ENCODE measurements at places on chromosomes 7 and 10.

DNA sequence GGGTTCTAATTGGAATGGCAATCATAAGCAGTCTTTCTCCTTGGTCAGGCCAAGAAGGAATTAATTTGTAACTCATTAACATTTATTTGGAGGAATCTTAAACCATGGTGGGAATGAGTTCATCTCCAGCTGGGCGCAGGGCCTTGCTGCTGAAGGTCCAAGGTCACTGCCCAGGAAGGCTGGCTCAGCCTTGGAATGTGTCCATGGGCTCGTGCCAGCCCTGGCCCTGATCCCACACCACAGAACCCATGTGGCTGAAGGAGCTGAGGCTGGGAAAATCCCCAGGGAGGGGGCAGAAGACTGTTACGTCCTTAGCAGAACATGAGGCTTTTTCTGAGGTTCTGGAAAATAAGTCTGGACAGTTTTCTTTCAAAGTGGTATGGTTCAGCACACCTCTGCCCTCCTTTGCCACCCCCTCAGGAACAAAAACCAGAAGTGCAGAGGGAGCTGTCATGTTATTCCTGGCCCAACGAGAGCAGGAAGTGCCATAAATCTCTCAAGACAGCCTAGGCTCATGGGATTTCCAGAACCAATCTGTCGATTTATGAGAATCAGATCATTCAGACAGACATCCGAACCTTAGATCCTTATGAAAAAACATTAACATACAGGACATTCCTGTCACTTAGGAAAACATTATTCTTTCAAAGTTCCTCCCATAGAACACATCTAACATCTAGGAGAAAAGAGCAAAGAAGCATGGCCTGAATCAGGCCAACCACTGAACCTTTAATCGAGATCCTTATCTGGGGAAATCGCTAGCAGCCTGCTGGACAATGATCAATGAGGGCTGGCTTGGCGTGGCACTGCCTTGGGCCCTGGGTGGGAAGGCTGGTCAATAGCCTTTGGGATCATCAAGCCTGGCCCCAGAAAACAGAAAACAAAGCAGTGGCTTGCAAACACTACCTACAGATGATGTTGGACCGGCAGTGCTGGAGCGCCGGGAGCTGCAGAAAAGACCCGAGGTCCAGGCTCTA, 134.3 kb downstream of the TAX1BP1 start:
- no peak for ATAC-seq

- no peak for ATAC-seq
These were observed 226.1 kb downstream of the PTEN start for GRCh38 chr10:88089498-88089897.

GRCh38 chr10:92284112-92284704, 6.7 kb downstream of the CPEB3 start:
- no peak for ATAC-seq

DNA sequence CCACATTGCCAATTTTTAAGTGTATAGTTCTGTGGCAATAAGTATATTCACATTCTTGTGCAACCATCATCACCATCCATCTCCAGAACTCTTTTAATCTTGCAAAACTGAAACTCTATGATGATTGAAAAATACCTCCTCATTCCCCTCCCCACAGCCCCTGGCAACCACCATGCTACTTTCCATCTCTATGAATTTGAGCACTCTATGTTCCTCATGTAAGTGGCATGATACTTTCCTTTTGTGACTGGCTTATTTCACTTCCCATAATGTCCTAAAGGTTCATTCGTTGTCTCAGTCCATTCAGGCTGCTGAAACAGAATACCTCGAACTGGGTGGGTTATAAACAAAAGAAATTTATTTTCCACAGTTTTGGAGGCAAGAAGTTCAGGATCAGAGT, 23.4 kb upstream of the EGR2 start:
- ATAC-seq: no peak

GRCh38 chr7:96320442-96320841, 1.5 kb downstream of the SLC25A13 start:
- no peak for ATAC-seq

DNA sequence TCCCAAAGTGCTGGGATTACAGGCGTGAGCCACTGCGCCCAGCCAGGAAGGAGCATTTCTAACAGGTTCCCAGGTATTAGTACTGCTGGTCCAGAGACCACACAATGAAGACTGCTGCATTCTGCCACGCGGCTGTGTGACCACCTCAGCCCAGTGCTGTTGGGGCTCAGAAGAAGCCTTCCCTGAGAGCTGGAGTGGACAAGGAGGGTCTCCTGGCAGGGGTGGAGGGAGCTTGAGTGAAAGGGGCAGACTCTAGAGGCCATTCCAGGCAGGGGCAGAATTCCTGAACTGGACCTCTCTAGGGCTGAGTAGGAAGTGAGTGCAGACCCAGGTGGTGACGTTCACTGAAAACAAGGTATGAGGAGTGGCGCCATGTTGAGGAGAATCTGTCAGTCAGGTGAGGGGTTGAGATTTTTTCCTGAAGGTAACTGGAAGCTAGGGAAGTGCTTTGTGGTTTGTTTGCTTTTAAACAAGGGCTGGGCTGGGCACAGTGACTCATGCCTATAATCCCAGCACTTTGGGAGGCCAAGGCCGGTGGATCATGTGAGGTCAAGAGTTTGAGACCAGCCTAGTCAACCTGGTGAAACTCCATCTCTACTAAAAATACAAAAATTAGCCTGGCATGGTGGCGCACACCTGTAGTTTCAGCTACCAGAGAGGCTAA, 67.6 kb downstream of the TACC2 start:
- no peak for ATAC-seq

All from motor neuron (in vitro differentiated cells).